ENCODE measurements at places on chromosomes 7 and 10.
A peak's percentile ranks its signal among the peaks of the same experiment; 100 is the strongest.

DNA sequence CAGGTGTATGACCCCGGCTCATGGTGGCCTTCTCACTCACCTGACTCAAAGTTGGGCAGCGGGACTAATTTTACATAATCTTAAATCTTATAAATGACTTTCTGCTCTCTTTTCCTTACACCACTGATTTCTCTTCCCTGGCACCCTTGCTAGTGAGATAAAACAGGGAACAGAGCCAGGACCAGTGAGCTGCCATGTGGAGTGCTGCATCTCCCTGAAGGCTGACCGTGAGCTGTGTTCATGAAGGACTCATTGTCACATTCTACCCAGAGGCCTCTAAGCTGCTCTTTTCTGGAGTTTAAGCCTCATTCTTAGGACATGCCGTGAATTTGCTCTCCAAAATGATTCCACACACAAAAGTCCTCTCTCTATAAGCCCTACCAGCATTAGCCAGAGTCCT, 762.3 kb downstream of the AUTS2 start:
- no peak for DNase-seq

DNA sequence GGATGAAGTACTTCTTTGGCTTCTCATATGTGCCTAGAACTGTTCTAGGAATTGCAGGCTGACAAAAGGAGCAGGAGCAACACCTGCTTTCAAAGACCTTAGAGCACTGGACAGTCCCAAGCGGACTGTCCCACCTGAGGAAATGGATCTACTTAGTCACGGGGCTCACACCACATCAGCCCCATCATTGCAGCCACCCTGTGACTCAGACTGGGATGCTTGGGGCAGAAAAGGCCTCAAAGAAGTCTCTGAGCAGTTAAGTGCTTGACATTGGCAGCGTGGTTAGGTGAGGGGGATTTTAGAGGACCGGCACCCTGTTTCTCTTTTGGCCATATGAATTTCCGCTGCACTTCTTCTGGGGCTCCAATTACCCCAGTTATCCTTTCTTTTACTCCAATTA, 256.6 kb downstream of the USP6NL start:
- DNase-seq, result no peak

DNA sequence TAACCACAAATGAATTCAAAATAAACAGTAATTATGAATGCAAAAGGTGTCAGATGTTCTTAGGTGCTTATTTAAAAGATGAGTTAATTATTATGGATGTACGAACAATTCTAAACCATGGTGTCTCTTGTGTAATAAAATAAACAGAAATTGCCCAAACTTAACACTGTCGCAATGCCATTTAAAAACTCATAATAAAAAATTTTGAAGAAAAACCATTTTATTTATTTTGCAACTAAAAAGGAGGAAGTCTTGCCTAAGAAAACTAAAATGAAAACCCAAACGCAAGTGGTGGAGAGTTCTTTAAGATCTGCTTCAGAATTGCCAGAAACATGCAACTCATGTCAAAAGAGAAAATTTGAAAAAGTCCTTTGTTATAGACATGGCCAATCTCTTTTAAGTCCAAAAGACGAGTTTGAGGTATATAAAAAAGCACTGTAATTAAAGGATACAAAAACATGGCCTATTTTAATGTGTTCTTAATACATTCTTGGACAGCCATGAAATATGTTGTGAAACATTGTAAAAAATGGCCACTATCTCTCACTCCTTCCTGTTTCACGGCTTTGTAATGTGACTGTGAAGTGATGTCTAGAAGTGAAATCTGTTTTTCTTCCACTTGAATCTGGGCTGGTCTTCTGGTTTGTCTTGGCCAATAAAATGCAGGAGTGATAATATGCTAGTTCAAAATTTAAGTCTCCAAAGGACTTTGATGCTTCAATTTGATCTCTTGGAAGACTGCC, 322.9 kb downstream of the PRPF18 start:
- no peak for DNase-seq

- no peak for DNase-seq
Observed at GRCh38 chr7:17586711-17587110, 288.3 kb downstream of the AHR start.

GRCh38 chr7:147923841-147924240, 666.7 kb upstream of the C7orf33 start:
- no peak for DNase-seq

DNA sequence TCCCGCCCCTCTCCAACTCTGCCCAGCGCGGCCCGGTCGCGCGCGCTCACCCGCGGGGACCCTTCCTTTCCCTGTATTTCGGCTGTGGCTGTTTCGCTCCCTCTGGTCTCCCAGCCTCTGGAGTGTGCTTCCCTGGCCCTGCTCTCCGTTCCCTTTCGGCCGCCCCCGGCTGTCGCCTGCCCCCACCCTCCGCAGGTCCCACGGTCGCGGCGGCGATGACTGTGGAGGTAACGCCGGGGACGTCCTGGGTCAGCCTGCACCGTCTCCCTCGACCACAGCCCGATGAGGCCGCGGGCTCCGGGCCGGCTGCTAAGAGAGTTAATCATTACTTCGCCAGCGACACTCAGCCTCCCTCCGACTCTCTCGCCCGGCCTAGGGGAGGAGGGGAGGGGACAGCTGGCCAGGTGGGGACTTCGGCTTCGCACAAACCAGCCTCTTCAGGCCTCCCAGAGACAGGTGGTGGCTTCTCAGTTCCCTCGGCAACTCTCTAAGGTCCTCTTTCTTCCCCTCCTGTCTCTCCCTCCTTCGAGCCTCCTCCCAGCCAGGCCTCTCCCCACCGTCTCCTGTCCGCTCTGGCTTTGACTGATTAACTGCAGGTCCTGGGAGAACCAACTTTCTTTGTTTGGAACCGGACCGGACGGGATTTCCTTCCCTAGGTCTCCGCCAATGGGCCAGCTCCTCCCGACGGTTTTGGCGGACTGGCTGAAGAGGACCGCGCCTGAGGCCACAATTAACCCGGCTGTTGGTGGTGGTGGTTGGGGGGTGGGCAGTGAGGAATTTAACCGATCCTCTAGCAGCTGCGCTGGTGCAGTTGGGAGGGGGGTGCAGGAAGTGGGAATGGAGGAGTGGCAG, 5.6 kb upstream of the PAX2 start:
- no peak for DNase-seq

DNA sequence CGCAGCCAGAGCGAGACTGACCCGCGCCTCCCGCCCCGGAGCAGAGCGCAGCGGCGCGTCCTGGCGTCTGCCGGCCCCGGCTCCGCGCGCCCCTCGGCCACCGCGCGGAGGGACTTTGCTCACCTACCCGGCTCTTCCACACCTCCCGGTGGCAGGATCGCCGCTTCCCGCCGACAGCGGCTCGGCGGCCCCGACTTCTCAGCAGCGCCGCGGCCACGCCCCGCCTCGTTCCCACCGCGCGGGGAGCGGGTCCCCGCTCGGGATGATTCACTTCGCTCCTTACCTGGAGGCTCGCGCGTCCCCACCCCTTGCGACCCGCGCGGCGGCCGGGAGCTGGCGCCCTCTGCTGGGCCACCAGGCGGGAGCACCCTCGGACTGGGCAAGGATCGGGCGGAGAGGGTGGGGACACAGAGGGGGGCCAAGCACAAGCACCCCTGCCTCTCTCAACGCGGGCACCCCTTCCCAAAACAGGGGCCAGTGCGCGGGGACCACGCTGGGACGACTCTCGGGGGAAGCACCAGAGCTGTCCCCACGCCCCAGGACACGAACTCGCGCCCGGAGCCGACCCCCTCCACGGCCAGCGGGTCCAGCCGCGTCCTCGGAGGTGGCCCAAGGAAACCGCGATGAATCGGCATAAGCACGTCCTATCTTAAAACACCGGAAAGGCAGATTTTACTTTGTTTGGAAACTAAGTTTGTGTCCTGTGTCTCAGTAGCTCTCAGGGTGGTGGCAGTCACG, 101.0 kb upstream of the SVIL start:
- no peak for DNase-seq

- no peak for DNase-seq
Observed at GRCh38 chr7:127620406-127621233, 2.7 kb upstream of the PAX4 start.

DNA sequence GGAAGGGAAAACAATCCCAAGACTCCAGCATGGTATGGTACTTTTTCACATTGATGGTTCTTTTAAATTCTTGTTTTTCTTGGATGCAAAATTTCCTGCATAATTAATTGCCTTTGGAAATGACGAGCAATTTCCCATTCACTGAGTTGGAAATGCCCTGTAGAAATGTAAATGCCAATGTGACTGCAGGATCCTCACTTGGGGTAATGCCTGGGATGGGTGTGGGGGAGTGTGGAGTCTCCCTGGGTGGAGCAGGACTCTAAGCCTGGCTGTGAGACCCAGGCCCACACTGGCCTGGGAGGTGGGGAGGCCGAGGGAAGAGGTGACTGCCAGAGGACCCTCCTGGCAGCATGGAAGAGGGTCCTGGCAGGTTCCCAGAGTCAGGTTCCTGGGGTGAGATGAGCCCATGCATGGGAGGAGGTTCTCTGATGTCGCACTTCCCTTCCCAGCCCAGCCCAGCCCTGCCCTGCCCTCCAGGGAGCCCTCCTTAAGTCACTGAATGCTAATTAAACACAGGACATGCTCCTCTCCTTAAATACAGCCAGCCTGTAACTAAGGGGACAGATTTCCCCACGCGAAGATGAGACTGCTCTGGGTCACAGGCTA, 157.9 kb downstream of the GFRA1 start:
- no peak for DNase-seq

GRCh38 chr10:98994030-98994429, 241.6 kb downstream of the HPSE2 start:
- no peak for DNase-seq

- DNase-seq, result no peak
Observed at GRCh38 chr10:17912754-17913153, 39.0 kb upstream of the SLC39A12 start.

DNA sequence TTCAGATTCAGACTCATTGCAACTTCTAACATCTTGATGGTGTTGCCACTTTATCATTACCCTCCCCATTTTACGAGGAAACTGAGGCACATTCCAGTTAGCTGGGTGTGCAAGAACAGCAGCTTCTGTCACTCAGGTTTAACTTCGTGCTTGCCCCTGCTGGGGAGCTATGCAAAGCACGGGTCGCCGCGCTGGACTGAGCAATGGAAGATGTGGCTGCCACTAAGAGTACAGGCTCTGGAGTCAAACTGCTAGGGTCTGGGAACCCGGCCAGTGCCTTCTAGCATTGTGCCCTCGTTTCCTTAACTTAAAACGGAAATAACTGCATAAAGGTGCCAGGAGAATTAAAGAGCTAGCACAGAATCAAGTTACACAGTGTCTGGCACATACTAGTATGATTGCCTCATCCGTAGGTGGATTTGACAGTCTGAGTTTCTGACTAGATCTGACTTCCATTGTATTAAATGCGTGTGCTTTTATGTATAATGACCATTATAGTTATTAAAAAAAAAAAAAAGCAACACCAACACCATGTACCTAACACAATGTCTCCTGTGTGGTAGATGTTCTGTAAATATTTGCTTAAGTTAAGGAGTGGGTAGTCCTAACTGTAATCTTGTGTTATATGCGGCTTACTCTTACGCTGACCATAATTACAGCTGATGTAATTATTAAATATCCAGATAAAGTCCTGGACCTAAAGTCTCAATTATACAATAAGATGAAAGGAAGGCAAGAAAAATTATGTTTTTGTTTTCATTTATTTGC, 842 bp downstream of the ZNF22 start:
- DNase-seq, result no peak

- DNase-seq, result no peak
Observed at GRCh38 chr7:159025161-159025779, 119.4 kb downstream of the VIPR2 start.

- DNase-seq, result no peak
Observed at GRCh38 chr10:90430186-90430585, 427.7 kb downstream of the HTR7 start.

GRCh38 chr10:114996542-114996941, 58.5 kb downstream of the TRUB1 start:
- DNase-seq, result peak; percentile 9

GRCh38 chr7:41425926-41426325, 277.0 kb downstream of the INHBA start:
- no peak for DNase-seq

- no peak for DNase-seq
Observed at GRCh38 chr7:73888959-73889358, 28.0 kb downstream of the TMEM270 start.

DNA sequence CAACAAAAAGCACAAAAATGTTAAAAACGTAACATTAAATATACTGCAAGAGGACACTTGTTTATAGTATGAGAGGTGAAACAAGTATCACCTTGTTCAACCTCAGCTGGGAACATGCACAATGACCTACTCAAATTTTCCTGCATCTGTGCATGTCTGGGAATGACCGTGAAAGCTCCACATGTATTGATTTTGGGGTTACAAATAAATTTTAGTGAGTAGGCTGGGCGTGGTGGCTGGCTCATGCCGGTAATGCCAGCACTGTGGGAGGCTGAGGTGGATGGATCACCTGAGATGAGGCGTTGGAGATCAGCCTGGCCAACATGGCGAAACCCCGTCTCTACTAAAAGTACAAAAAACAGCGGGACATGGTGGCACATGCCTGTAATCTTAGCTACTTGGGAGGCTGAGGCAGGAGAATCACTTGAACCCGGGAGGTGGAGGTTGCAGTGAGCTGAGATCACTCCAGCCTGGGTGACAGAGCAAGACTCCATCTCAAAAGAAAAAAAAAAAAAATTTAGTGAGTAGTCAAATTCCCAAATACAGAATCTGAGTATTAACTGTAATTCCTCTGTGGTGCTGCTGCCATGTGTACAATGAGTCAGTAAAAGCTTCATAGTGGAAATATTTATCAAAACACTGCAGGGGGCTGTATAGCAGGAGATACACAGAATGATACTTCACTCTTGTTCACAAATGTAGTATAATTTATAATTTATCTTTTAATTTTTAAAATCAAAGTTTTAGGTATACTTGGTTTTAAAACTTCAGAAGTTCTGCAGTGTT, 41.1 kb downstream of the SUGCT start:
- peak; percentile 38 for DNase-seq

GRCh38 chr10:86644152-86644793, 10.1 kb upstream of the OPN4 start:
- no peak for DNase-seq

- DNase-seq, result no peak
Observed at GRCh38 chr10:83945982-83946718, 193.2 kb upstream of the GHITM start.

- DNase-seq, result no peak
Observed at GRCh38 chr10:126932516-126932915, 27.3 kb downstream of the DOCK1 start.

DNA sequence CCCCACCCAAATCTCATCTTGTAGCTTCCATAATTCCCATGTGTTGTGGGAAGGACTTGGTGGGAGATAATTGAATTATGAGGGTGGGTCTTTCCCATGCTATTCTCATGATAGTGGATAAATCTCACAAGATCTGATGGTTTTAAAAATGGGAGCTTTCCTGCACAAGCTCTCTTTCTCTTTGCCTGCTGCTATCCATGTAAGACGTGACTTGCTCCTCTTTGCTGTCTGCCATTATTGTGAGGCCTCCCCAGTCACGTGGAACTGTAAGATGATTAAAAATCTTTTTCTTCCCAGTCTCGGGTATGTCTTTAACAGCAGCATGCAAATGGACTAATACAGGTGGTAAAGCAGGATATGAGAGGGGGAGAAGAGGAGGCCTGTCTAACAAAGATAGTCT, 88.3 kb downstream of the TMEM106B start:
- DNase-seq, result no peak

- DNase-seq, result peak; percentile 19
Observed at GRCh38 chr10:10128387-10128786, 889.3 kb upstream of the CELF2 start.

GRCh38 chr7:113267271-113267670, 148.9 kb upstream of the SMIM30 start:
- no peak for DNase-seq

- no peak for DNase-seq
Observed at GRCh38 chr10:80537086-80537735, 491 bp upstream of the SH2D4B start.
